ENCODE measurements at places on chromosomes 4 and X.
A peak's percentile ranks its signal among the peaks of the same experiment; 100 is the strongest.

DNA sequence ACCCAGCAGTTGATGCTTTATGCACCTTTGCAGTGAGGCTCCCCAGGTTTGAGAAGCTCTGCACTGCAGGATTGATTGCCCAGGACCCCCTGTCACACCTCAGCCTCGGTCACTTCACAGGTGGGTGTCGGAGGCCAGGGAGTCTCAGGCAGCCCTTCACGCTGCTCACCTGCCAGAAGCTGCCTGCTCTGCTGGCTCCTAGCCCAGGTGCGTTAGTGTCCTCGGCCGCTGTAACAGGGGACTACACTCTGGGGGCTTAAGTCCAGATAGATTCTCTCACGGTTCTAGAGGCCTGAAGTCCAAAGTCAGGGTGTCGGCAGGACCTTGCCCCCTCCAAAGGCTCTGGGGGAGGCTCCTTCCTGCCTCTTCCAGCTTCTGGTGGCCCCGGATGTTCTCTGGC, 79.9 kb downstream of the CPZ start:
- DNase-seq = no peak

DNA sequence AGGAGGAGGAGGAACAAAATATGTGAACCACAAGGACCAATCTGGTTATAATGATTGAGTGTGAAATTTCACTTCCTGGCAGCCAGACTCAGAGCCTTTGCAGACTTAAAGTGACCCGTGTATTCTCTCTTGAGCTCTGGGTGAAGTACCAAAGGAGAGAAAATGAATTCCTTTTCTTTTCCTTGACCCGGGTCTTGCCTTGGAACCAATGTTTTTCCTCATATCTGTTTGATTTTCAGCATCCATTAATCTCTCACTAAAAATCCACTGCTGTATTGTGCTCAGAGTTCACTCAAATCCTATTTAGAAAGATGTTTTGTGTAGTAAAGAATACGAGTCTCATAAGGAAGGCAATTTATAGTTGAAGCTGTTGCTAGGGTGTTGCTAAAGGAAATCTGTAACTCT, 78.3 kb upstream of the C1QTNF7 start:
- DNase-seq = no peak

DNA sequence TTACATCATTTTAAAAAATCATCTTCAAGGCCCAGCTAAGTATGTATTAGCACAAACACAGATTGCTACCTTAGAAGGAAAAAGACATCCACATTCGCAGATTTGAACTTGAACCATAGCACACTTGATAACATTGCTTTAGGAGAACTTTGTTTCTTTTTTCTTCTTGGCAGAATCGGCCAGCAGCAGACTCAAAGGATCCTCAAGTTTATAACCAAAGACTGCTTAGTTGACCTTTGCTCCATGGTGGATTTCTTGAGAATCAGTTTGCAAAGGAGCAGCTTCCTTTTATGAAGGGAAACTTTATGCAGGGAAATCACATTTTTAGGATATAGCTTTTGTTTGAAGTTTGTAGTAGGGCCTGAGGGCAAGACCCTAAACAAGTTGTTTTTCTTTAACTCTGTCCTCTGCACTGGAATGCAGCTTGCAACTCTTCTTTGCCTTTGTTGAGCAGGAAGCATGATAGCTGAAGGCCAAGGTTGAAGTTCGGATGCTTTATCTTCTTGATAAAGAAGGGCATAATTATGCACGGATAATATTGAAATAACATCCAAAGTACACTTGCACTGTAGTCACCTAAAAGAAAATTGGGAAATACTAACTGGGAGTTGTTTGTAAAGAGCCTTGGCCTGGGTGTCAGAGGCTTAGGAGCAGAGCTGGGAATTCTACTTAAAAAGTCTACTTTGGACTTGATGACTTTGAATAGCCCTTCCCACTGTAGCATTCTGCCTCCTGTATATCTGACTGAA, 78.4 kb downstream of the CDS1 start:
- no peak for DNase-seq

DNA sequence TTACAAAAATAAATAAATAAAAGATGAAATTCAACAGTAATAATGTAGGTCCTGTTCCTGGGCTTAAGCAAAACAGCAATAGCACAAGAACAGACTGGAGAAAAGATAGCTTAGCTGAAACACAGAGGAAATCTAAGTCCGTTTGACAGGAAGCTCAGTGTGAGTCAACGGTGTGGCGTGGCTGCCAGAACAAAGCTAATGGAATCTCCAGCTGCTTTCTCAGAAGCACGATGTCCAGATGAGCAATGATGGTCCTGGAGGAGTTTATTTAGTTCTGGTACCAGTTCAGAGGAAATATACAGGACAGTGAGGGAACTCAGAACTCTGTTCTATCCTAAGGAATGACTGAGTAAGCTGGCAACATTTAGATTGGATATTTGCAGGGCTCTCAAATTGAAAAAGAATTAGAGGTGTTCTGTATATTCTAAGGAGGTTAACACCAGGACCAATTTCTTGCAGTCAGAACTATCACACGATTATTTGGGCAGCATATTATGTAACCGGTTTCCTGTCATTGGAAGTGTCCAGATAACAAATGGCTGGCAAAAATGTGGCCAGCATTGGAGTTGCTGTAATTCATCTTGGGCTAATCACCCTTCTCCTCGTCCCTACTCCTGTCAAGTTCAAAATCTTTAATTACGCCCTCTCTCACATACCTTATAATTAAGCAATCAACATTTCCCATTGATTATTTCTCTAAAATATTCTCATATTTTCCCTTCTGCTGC, 12.7 kb downstream of the GAB3 start:
- no peak for DNase-seq

DNA sequence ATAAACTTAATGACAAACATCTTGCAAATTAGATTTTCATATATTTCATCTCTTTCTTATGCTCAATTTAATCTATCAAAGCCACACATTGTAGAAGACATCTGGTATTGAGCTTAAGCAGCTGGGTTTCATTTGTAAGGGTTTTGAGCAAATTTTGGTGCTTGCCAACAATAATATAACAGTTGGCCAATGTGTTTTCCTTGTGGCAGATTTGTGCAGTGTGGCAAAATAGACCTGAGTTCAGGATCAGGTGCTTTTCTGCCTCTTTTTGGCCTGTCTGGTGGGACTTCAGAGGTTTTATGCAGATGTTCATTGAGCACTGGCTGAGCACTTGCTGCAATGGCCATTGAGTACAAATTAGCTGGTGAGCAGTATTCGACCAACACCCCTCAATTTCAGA, 301.9 kb downstream of the BMPR1B start:
- DNase-seq = peak; percentile 16

DNA sequence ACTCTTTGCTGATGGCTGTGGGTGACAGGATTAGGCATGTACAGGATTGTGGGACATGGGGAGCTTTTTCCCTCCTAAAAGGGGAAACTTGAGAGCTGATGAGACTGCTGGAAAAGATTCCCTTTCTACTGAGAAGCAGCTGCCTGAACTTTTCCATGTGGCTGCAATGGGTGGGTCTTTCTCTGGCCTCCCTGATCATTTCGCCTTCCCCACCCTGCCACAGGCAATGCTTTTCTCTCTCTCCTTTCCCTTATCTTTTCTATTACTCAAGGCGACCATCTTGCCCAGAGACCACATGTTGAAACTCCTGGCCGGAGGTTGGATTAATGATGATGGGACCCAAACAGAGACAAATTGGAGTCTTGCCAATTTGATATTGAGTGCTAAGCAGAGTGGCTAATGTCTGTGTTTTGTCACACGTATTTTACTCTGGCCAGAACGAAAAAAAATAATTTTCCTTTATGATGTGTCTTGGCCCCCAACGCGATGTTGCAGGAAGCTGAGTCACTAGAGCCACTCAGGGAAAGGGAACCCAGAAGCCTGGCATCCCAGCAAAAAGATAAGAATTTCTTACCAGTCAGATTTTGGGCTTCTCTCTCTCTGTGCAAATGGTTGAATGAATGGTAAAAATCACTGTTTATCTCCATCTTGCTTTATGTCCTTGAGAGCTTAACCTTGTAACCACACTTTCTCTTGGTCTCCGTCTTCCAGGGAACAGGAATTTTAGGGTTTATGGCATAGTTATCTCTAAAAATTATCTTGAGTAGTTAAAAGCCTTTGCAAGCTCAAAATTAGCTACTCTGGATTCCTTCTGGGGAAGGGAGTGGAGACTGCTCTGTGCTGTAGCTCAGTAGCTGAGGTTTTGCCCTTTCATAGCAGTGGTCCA, 19.4 kb upstream of the ATP8A1 start:
- no peak for DNase-seq

DNA sequence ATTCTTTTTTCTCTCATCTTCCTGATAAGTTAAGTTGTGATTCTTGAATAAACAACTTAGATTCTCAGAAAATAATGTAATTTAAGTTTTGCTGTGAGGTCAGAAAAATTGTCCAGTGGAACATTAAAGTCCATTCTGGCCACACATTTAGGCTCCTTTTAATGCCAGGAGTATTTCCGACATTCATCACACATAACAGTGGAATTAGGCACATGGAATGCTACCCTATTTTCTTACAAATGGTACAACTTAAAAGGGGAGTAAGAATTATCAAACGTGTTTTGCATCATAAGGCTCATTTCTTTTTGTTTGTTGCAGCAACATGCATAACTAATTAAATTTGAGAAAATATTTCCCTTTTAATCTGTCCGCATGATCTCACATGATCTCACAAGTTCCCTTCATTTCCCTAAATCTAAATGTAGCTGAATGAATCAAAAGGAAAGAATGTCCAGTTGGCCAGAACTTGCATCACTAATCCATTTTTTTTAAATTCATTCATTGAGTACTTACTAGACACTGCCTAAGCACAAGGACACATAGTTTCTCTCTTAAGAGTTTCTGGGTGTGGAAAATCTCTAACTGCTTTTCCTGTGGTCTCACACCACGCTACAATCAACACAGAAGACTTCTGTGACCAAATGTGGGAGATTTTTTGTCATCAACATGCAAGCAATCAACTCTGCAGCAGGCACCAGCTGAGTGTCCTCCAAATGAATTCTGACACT, 22.0 kb downstream of the SPARCL1 start:
- DNase-seq = peak; percentile 69

DNA sequence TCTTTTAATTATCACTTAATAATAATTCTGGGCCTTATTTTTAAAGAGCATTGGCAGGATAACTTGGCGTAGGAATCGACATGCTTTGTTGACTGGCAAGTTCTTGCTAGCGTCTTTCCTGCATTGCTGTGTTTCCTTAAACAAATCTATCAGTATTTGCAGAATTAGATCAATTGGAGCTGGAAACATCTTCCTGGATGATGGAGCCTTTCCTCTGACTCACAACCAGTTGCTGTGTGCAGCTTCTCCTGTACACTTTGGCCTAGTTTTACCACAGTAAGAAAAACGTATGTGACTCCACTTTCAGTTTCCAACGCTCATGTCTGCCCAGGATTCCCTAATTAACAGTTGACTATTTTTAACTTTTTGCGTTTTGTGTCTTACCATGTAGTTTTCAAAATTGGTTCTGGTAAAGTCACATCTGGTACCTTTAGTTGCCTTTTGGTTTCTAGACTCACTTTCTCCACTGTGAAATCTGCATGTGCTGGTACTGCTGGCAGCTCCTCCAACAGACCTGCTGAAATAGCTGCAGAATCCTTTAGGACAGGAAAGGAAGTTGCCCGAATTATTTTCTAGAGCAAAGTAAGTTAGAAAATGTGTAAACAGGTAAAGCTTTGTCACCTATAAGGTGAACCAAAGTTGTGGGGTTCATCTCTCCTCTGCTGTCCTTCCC, 553.2 kb upstream of the FAT1 start:
- no peak for DNase-seq

- DNase-seq = no peak
Observed at GRCh38 chr4:52126966-52127365, 75.9 kb downstream of the SPATA18 start.

GRCh38 chrX:51461053-51462044, 35.0 kb downstream of the NUDT11 start:
- no peak for DNase-seq

DNA sequence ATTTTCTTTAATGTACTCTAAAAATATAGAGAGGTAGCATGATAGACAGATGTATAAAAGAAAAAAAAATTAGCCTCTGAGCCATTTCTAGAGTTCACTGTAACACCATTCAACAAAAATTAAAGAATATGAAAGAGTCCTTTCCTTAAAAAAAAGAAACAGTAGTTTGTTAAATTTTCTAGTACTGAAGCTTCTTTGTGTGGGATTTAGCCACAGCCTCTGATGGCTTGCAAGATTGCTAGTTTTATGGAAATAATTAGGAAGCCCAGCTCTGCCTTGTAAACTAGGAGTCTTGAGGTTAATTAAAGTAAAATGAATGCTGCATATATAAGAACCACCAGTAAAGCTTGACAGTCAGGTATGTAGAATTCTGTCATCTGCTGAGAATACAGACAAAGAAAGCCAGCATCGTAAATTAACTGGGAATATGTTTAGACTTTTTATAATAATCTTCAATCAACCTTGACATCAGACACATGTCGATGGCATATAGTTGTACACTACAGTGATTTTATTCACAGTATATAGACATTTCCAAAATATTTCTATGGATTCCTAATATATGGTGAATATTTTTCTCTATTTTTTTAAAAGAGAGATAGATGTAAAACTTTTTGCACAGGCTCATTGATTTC, 44.8 kb upstream of the NEIL3 start:
- DNase-seq = no peak

GRCh38 chr4:99705891-99706290, 48.3 kb upstream of the C4orf54 start:
- no peak for DNase-seq

- DNase-seq = peak; percentile 10
Observed at GRCh38 chr4:16264798-16265197, 38.5 kb upstream of the TAPT1 start.

DNA sequence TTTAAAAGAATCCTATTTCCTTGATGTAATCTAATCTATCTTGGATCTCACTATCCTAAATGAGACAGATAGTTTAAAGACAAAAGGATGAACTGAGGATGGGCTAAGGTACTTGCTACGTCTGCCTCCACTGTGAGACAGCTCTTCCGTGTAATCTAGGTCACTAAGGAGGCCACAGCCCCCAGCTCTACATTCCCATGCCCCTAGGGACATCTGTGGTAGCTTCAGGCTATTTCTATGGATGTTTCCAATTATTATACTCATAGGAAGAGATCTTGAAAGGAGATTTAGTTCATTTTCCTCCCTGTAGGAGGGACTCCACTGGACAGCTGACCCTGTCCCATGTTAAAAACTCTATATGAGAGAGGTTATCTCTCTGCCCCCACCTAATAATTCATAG, 140.8 kb upstream of the TRPC5 start:
- no peak for DNase-seq

DNA sequence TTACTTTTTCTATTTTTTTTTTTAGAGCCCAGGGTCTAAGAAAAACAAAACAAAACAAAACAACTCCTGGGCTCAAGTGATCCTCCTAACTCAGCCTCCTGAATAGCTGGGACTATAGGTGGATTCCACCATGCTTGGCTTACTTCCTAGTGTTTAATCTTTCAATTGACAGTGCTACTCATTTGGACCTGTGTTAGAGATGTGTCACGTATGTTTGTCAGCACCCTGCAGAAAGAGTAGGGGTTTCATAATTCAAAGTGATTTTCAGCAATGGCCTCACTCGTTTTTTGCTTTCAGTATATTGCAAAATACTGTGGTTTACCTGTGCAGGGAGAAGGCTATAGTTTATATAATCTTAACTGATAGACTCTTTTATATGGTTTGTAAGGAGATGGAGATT, 71.6 kb upstream of the TEX13D start:
- DNase-seq = no peak
